H4 (cell line): ENCODE measurements at places on chromosomes 13 and 19. TPM values are rescaled to one million over a fixed set of nuclear protein-coding genes. Genes with fewer than 3 reads are reported as not detected.

PROZ gene
- not detected in 2 replicates for total RNA-seq

CNMD gene
- not detected in 2 replicates for total RNA-seq

TMEM238 gene
- not detected in 2 replicates for total RNA-seq

AZU1 gene
- not detected in 2 replicates for total RNA-seq

PSG5 gene
- 2.6 and 4.7 TPM in 2 replicates for total RNA-seq
